ENCODE measurements at places on chromosomes 16 and 17.

DNA sequence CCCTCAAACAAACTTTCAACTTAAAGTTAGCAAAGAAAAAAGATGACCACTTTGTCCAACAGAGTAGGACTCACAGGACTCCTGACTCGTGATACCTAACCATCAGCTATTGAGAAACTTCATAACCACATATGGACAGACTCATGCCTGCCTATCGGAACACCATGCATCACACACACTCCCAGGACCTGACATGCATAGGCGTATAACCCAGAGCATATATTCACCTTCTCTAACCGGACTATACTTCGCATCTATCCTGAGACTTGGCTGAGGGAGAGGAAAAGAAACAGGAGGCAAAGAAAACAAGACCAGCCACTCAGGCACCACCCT is 2.2 kb downstream of the PIP4K2B start:
- DNase-seq = no peak

DNA sequence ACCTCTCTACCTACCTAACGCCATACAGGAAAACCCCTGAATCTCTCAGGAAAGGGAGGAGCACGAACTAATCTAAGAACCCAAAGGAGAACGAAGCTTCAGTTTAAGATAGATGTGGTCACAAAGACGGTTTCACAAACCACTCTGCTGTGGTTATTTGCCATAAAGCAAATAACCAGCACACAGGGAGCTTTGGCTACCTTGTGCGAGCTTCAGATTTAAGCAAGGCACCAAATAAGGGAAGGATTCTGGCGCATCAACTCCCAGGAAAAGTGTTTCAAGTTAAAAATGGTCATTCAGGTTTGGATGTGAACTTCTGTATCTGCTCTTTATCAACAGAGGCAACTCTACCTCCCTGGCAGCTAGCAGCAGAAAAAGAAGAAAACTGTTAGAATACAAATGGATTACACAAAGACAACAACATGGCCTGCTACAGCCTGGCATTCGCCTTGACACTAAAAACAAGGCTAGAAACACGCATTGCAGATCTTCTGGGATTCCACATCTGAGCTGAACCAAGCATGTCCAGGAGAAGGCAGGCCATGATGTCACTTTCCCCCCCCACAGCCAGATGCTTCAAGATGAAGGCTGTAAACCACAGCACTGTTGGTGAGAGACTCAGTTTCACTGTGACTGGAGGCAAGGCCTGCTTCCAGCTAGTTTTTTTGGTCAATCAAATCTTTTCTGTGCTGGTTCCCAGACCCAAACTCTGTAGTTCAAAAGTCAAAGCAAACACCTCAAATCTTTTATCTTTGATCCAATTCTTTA is 43.6 kb downstream of the SMG6 start:
- DNase-seq = peak; percentile 23

- no peak for DNase-seq
These were observed 582.7 kb upstream of the PSMD7 start for GRCh38 chr16:73713778-73714495.

- no peak for DNase-seq
These were observed 209.6 kb upstream of the CACNG5 start for GRCh38 chr17:66625311-66625767.

All from activated T-helper 1 cell treated with Interleukin-2 at 50 U/mL for 16 hours (primary cell).